ENCODE measurements at places on chromosomes 5 and 9.

DNA sequence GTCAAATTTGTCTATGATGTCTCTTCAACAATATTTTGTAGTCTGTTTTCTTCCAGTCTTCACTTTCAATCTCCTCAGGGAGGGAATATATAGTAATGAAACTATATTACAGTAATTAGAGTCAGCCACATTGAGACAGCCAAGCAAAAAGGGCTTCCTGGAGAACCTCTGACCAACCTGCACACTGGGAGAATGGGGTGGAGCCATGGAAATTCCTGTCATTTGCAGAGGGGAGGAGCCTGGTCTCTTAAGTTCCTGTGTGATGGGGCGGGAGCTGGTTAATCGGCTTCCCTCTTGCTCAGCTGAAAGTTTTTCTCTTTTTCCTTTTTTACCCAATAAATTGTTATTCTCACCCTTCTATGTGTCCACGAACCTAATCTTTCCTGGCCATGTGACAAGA, 1220.0 kb downstream of the PTPRD start:
- H3K4me3 ChIP-seq: no peak overlapping the region
- no peaks in the 10 kb centered on the region for H3K4me1 ChIP-seq
- H3K36me3 ChIP-seq: no peaks in the 10 kb centered on the region
- H3K27ac ChIP-seq: no peak overlapping the region
- no peaks in the 10 kb centered on the region for H3K27me3 ChIP-seq

- H3K4me1 ChIP-seq: no peaks in the 10 kb centered on the region
- no peak for DNase-seq
- no peaks in the 10 kb centered on the region for H3K27me3 ChIP-seq
- no peak overlapping the region for H3K27ac ChIP-seq
- no peak overlapping the region for H3K4me3 ChIP-seq
Observed at GRCh38 chr9:111350556-111350955, 20.5 kb upstream of the OR2K2 start.

GRCh38 chr5:79235261-79235633, 684 bp upstream of the JMY start:
- H3K4me3 ChIP-seq: peak overlapping the region; percentile 73
- no peaks in the 10 kb centered on the region for H3K27me3 ChIP-seq
- peaks cover 24% of the 10 kb centered on the region for H3K4me1 ChIP-seq
- DNase-seq: no peak
- H3K36me3 ChIP-seq: no peaks in the 10 kb centered on the region
- no peak overlapping the region for H3K27ac ChIP-seq

GRCh38 chr9:2351324-2351723, 270.3 kb upstream of the VLDLR start:
- DNase-seq: no peak
- H3K4me1 ChIP-seq: no peaks in the 10 kb centered on the region
- H3K4me3 ChIP-seq: no peak overlapping the region
- H3K27ac ChIP-seq: no peak overlapping the region
- no peaks in the 10 kb centered on the region for H3K36me3 ChIP-seq
- H3K27me3 ChIP-seq: no peaks in the 10 kb centered on the region

GRCh38 chr5:1497795-1498622, 25.8 kb downstream of the LPCAT1 start:
- no peak for DNase-seq
- H3K27me3 ChIP-seq: no peaks in the 10 kb centered on the region
- H3K4me1 ChIP-seq: peaks cover 11% of the 10 kb centered on the region
- H3K4me3 ChIP-seq: no peak overlapping the region
- peaks cover 15% of the 10 kb centered on the region for H3K36me3 ChIP-seq
